DMS 273 treated with DMSO at 0.1 percent for 48 hours (cell line): ENCODE measurements at places on chromosomes 11 and 22.

DNA sequence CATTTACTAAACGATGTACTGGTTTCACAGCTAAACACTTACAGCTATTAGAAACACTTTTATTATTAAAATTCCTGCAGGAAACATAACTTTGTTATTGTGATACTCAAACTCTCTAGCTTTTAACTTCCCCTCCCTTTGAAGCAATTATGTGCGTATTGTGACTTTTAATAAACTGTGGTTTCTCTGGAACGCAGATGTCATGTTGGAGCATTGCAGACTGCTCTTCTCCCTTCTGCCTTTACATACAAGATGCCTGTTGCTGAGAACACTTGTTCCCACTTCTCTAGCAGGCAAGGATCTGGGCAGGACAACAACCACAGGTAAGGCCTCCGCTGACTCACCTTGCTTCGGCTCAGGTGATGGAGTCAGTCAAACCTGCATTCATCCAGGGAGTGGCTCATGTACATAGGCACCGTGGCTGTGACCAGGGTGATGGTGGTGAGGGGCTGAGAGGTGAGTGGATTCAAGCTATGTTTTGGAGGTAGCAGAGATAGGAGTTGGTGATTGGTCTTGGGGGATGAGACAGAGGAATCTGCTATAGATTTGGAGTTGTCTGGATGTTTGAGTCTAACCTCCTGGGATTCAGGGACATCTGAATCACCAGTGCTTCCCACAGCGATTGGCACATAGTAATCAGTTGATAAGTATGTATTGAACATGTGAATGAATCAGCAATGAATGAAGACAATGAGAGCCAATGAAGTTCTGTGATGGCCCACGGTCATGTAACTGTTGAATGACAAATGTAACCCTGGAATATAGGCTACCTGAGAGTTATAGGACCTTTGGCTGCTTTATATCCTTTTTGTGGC is 106.0 kb downstream of the ADAMTS15 start:
- DNase-seq = no peak

DNA sequence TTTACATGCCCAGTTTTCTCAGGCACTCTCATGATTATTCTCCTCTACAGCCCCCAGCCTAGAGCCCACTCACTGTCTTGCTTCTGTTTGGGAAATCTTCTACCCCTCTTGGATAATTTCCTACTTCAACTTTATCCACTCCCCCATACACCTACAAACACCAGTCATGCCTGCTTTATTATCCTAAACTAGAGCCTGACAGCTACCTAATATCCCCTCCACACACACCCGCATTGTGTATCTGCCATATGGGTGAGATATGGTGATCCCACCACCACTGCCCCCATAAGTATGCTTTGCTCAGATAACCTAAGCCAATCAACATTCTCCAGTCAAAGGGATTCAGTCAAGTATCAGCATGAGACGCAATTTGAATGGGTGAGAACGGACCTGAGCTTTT is 15.3 kb upstream of the FJX1 start:
- no peak for DNase-seq

DNA sequence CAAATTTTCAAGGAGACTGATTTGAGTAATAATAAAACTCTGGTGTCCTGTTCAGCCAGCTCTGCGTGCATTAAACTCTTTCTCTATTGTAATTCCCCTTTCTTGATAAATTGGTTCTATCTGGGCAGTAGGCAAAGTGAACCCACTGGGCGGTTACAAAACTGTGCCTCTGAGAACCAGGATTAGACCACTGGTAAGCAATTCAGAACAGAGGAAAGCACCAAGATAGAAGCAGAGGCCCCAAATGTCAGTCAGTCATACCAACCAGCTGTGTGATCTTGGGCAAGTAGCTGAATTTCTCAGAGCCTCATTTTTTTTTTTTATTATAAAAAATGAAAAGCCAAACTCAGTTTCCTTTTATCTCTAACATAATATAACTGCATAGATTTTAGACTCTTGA is 54.9 kb downstream of the TRIM44 start:
- DNase-seq = no peak

- no peak for DNase-seq
These were observed 104.4 kb downstream of the STIM1 start for GRCh38 chr11:3959903-3960265.

DNA sequence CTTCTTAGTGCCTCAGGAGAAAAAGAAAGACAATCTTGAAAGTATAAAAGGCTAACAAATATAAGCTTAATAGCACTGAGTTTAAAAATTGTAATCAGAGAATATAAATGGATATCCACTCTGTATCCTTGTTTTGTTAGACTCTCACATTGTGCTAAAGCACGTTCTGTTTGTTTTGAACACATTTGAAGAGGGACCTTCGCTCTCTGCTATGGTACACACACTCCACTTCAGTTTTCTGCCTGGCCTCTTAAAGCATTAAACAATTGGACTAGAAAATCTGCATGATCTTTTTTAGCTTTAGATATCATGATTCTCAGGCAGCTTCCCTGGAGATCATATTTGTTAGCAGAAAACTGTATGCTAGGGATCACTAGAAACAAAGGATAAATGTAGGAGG is 40.3 kb upstream of the PGR start:
- no peak for DNase-seq

DNA sequence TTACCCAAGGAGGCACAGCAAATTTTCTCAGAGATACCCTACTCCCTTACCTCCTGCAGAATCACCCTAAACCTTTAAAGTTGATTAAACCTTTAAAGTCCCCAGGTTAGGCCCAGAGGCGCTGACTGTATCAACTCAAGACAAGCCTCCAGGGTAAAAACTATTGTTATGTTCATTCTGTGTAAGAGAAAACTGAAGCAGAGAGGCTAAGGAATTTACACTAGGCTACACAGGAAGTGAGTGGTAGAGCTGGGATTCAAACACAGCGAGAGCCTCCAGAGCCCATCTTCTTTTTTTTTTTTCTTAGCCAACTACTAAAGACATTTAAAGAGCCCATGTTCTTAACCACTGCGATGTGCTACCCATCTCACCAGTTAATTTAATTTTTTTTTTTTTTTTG is 56.3 kb upstream of the GRK3 start:
- no peak for DNase-seq

GRCh38 chr22:18091916-18092526 is 14.2 kb downstream of the PEX26 start:
- DNase-seq = no peak

DNA sequence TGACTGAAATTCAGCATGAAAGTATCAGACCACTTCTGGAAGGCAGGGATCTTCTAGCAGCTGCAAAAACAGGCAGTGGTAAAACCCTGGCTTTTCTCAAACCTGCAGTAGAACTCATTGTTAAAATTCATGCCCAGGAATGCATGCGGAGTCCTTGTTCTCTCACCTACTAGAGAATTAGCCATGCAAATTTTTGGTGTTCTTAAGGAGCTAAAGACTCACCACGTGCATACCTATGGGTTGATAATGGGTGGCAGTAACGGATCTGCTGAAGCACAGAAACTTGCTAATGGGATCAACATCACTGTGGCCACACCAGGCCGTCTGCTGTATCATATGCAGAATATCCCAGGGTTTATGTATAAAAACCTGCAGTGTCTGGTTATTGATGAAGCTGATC is 19.1 kb downstream of the ZBTB44 start:
- DNase-seq = no peak

DNA sequence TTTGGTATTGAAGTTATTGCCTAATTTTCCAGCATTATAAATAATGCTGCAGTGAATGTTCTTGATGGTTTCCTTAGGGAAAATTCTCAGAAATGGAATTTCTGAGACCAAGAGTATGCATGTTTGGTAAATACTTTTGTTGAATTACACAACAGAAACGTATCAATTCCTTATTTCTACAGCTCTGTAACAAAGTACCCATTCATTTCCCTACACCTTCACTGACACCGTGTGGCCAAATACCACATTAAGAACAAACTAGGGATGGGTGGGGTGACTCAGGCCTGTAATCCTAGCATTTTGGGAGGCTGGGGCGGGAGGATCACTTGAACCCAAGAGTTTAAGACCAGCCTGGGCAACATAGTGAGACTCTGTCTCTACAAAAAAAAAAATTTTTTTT is 21.8 kb downstream of the MCAM start:
- DNase-seq = no peak

DNA sequence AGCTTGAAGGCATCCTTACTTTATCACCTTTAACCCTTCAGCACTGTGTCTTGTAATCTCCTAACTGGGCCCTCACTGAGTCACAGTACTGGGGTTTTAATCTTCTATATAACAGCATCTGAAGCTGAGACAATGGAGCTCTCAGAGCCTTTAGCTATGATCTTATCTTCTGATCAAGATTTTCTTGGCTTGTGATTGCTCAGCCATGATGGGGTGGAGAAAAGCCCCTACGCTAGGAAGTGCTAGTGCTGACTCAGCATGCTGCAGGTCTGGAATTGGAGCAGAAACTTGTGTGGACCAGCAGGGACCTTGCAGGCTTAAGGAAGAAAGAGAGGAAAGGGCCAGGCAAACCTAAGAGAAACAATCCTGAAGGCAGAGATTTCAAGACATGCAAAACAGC is 71.7 kb upstream of the EED start:
- no peak for DNase-seq

- DNase-seq = no peak
These were observed 23.8 kb upstream of the SCN3B start for GRCh38 chr11:123678246-123678645.

GRCh38 chr22:42544686-42545085 is 9.1 kb upstream of the SERHL2 start:
- no peak for DNase-seq

DNA sequence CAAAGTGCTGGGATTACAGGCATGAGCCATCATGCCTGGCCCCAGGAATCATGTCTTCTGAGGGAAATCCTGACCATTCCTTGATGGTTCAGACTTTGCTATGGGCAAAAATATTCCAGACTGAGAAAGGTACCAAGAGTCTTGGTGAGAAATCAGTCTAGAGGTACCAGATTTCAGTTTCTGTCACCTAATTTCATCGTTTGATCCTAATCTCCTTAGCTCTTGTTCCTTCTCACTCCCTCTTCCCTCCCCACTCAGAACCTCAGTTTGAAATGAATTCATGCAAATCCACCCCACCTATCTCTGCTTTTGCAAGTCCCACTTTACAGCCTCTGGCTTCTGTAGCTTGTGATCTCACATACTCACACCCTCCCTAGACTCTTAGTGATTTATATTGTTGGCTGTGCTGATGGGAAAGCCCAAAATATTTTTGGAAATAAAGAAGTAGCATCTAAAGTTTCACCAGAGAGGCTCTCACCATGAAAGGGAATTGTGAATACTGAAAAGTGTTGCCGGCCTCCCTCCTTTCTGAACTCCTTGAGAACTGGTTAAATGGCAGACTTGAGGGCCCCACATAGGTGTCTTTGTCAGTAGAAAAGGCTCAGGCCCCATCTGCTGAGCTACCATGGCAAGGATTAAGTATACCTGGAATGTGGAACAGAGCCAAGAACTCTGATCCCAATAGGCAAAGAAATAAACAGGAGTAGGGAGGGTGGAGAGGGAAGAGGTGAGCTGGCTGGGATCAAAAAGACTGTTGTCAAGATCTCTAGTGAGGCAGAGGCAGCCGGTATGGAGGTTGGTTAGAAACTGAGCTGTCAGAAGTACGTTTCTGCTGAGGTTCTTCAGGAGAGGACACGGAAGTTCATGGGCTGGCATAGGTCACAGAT is 190.5 kb upstream of the MTMR2 start:
- DNase-seq = no peak

DNA sequence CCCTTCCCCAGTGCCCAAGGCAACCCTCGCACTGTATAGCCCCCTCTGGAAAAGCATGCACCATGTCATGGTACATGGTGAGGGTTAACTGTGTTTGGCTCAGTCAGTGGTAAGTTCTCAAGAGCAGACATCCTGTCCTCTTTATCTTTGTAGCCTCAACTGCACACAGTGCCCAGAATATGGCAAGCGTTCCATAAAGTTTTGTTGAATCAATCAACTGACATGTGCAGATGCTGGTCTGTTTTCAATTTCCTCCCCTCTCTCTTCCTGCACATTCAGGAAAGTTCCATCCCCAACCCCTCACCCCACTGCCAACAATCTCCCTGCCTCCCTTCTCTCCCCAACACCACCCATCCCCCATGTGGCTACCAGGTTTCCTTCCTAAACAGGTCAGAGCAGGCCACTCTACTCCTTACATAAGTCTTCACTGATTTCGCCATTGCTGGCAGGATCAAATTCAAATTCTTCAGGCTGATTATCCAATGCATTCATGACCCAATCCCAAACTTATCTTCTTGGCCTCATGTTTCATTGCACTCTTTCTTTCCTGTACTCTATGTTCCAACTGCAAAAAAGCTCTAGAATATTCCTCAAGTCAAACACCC is 15.5 kb upstream of the TMPRSS5 start:
- no peak for DNase-seq

DNA sequence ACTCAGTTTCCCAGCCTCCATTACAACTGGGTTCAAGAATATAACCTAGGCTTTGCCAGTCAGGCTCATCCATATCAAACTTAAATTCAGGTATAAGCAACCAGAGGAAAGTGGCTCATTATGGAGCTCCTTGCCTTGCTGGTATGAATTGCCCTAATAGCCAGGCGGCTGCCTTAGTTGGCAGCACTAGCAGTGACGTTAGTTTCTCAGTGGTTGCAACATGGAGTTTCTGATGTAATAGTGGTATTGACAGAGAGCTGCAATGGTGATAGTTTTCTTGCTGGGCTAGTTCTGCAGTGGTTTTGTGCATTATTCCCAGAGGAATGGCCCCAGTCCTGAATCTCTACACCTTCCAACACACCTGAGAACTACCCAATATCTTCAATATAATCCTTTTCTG is 3.8 kb upstream of the TMEM123 start:
- no peak for DNase-seq

GRCh38 chr11:70656252-70656651 is 257.9 kb downstream of the CTTN start:
- no peak for DNase-seq

GRCh38 chr11:64103277-64103985 is 62.5 kb downstream of the MACROD1 start:
- DNase-seq = no peak

DNA sequence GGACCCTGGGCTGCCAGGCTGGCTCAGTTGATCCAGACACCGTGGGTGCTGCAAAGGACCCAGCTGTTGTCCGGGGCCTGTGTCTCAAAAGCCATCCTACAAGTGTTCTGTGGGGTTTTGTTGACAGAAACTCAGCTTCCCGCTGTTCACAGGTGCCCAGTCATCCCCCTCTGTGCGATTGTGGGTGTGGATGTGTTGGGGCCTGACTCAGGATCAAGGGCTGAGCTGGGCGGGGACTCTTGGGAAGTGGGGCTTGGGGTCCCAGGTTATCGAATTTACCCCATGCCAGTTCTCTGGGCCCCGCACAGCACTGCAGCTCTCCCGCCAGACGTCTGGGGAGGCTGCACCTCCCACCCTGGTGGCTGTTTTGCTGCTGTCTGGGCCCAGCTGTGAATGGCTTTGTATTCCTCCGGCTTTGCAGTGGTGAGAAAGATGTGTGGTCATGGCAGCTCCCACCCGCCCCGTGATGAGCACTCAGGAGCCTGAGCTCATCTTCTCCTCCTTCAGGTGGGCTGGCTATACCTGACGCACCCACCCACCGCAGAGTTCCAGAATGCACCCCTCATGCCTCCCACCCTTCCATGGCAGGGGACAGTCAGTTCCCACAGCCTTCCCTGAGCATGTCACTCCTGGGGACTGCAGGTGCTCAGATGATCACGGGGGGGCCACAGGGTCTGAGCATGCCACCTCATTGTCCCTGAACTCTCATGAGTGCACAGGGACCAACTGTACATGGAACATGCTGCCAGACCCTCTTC is 3.6 kb upstream of the AP2A2 start:
- DNase-seq = no peak

GRCh38 chr11:61946894-61947293 is 3.3 kb upstream of the BEST1 start:
- DNase-seq = no peak

GRCh38 chr11:72354356-72355115 is 79.8 kb downstream of the CLPB start:
- DNase-seq = no peak

GRCh38 chr11:26995701-26996460 is 2.0 kb downstream of the FIBIN start:
- no peak for DNase-seq
